Putamen (tissue), 1 donor: ENCODE measurements at places on chromosomes 3 and 15.
A peak's percentile ranks its signal among the peaks of the same experiment; 100 is the strongest.

DNA sequence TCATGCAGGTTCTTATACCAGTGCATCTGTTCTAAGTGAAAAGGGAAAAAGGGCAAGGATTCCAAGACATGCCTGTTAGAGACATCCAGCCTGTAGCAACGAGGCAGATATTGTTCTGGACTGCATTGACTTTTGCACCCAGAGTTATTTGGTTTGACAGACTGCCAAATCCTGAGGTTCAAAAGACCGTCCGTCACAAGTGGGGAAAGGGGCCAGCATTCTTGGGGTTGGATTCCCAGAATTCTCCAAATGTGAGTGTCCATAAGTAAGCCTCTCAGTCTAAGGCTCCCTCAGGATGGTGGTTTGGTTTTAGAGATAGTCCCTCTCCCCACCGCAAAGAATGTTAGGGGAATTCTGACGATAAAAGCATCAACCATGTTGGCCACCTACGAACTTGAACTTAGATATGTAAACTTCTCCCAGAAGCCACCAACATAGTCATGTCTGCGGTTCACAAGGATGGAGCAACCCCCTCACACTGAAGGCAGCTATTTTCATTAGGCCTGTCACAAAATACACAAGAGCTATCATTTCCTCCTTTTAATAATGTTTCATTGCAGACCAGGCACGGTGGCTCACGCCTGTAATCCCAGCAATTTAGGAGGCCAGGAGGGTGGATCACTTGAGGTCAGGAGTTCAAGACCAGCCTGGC, 13.6 kb upstream of the LACTB start:
- DNase-seq = no peak

DNA sequence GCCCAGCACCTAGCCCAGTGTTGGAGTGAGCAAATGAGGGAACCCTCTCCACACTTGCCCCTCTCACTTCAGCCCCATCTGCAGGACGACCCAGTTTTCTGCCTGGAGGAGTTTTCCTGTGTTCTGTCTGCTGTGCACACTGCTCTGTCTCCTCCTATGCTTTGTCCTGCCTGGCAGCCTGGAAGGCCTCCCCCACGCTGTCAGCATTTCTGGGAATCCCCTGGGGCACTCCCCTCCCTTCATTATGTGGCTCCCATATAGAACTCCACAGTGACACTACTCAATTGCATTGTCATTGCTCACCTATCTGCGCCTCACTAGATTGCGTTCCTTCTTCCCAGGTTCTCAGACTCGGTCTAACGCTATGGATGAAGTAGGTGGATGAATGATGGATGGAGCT, 13.9 kb downstream of the CLSTN2 start:
- DNase-seq = no peak

DNA sequence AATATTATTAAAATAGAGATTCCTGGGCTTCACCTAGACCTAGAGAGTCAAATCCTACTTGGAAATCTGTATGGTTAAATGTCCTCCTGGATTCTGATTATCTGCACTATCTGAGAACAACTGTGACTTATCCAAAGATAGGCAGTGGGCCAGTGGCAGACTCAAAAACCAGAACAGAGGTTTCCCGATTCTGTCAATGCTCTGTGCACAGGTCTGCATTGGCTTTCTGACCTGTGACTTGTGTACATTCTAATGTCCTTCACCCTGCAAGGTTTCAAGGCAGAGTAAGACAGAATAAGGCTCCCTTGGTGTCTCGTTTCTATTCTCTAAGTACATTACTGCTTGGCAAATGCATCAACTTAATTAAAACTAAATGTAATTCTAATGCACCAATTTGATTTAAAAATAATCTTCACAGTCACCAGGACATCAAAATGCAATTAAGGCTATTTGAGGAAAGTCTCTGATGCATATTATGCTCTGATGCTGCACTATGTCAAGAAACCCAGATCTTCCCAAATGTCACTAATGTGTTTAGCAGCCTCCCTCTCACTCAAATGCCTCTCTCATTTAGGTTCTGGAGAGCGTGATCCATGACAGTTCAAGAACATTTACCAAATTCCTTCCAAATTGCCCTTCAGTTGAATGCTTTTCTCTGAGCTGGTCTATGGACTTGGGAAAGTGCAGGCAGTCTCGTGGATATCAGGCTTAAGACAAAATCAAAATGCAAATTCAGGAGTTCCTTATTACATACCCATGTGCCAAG, 140.1 kb downstream of the STAC start:
- no peak for DNase-seq

- DNase-seq = no peak
Observed at GRCh38 chr15:58704155-58704865, 45.2 kb downstream of the ADAM10 start.

- peak; percentile 50 for DNase-seq
Observed at GRCh38 chr15:26967719-26968269, 3.2 kb upstream of the GABRG3 start.

DNA sequence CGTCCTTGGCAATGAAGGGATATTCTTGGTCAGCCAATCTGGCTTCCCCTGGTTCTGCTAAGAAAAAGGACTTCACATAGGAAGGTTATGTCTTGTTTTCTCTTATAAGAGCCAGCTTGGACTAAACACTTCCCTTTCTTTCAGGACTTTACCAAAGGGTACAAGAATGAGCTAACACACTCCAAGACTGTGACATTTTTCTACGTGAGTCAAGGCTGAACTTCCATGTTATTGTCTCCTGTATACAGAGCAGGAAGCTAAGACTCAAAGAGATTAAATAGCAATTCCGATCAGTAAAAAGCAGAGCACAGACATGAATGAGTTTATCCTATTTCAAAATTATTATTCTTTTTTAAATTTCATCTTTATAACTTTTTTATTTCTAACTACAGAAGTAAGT, 63.3 kb upstream of the STT3B start:
- DNase-seq = no peak

GRCh38 chr3:168034152-168034928, 61.4 kb downstream of the GOLIM4 start:
- no peak for DNase-seq

GRCh38 chr3:186115239-186115996, 6.5 kb upstream of the ETV5 start:
- no peak for DNase-seq

- DNase-seq = no peak
Observed at GRCh38 chr3:54712539-54712938, 215.3 kb downstream of the LRTM1 start.

- DNase-seq = no peak
Observed at GRCh38 chr3:73513260-73513659, 111.5 kb downstream of the PDZRN3 start.

DNA sequence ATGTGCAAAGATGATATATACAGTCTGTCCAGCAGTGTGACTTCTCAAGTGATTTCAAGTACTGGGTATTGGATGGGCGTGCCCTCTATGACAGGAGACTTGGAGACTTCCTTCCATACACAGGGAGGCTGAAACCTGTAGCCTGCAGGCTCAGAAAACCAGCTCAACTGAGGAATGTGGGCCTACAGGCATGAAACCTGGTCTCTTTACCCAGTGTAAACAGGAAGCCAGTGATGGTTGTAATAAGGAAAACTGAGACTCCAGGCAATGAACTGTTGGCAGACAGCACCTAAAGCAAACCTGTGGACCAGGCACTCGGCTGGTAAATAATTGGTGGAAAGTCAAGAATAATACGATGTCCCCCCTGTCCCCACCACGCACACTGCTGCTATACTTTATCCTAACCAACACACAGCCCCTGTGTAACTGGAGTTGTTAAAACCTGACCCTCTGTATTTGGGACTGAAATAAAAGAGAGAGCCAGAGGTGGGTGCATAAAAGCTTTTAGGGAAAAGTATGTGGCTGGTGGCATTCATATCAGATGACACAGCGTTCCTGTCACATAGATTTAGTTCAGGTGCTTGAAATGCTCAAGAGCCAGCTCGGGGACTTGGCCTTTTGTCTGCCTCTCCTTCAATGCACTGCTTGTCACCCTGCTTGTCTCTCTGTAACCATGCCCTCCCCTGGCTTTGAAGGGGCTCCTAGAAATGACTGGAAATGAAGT, 144.7 kb downstream of the TPRG1 start:
- no peak for DNase-seq

DNA sequence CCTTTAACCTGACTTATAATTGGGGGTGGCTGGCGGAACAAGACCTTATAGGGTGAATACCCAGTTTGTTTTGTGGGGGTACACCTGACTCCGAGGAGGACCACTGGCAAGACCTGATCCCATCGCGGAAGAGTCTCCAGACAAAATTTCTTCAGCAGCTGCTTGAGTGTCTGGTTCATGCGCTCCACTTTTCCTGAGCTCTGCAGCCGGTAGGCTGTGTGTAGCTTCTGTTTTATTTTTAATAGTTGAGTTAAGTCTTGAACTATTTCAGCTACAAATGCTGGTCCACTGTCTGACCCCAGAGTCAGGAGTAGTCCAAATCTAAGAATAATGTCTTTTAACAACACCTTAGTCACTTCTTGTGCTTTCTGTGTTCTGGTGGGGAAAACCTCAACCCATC, 21.2 kb upstream of the NOX5 start:
- DNase-seq = no peak

DNA sequence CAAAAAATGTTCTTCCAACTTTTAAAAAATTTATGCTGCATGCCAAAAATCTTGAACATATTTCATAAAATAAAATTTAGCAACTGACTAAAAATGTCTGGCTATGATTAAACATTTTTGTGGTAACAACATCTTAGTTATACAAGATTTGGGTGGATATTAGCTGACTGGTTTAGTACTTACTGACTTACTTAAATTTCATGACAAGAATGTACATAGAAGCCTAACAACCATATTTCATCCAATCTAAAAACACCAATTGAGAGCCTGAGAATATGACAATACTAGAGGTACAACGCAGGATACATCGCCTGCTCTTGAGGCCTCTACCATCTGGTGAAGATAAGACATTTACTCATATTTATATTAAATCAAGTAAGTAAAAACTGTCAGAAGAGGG, 34.6 kb downstream of the GNB4 start:
- DNase-seq = no peak

GRCh38 chr3:44661189-44661588, 12.7 kb downstream of the ZNF35 start:
- no peak for DNase-seq

GRCh38 chr3:143848704-143849103, 436 bp upstream of the SLC9A9 start:
- DNase-seq = no peak

DNA sequence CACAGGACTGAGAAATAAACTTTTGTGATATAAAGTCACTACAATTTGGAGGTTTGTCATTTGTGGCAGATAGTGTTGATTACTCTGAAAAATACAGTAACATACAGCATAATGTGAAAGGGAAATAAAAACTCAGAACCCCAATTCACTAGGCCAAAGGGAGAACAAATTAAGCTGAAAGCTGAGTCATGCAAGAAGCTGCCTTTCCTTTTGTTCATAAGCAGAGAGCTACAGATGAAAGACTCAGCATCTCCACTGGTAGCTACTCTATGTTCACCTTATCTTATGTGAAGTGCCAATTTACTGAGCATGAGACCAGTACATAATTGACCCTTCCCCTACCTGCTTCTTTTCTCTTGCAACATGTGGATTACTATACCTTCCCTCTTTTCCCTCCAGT, 19.3 kb upstream of the SLTM start:
- DNase-seq = no peak

DNA sequence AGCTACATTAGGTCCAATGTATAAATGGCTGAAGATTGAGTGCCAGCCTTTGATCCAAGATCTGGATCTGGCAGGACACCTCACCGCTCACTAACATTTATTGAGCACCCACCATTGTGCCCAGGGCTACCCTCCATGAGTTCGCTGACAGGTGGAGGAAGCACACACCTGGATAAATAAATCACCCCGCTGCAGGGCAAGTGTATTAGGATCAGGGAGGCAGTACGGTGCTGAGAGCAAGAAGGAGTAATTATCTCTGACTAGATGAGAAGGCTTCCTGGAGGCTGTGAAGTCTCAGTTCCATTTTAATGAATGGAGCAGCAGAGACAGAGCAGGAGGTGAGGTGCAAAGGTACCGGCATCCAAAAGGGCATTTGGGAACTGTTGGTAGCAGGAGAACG, 104.1 kb downstream of the LIPC start:
- no peak for DNase-seq

DNA sequence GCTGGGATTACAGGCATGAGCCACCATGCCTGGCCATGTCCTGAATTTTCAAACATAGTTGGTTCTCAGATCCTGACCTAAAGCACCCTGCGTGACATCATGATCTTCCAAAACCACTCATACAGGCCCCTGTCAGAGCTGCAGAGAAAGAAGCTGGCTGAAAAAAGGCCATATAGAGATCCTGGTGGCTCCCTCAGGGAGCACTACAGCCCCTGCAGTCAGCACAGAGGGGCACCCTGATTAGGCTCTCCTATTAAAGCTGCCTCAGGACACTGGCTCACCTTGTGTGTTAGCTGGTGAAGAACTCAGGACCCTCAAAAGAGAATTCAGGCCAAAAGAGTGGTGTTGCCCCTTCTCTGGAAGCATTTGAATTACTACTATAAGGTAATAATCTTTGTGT, 249.7 kb upstream of the MCTP2 start:
- no peak for DNase-seq

DNA sequence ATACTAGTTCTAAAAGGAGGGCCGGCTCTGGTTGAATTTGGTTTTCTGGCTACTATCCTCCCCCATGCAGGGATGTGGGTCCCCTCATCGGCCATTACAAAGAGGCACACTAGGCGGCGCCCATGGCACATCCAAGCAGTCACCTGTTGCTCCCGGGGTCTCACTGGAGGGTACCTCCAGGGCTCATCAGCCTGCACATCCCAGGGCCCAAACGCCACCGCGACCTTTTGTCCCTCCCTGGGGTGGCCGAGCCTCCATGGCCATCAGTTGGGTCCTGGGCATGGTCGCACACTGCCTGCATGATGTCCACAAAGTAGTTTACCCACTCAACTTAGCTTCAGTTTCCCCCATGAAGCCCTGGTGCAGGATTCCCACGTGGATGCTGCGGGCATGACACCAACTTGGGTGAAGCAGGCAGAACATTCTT, 28.3 kb downstream of the IDH3A start:
- peak; percentile 39 for DNase-seq

DNA sequence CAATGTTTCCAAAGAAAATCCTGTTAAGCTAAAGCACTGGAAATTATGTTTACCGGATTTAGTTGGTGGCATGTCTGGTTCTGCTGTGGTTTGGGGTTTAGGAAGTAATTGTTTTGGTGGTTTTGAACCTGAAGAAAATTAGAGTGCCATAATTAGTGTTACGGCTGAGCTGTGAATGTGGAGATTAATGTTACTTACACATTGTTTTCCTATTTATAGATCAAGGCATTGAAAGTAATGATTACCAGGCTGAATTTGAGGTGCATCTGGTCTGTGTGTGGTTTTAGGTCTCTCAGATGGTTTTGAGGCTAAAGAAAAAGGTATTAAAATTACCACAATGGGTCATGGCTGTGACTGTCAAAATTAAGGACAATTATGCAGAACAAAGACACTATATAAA, 128.9 kb downstream of the TFG start:
- no peak for DNase-seq
